ENCODE measurements at places on chromosomes 7 and 10.

- DNase-seq: peak; percentile 24
These were observed 172.3 kb upstream of the ADO start for GRCh38 chr10:62632071-62632809.

DNA sequence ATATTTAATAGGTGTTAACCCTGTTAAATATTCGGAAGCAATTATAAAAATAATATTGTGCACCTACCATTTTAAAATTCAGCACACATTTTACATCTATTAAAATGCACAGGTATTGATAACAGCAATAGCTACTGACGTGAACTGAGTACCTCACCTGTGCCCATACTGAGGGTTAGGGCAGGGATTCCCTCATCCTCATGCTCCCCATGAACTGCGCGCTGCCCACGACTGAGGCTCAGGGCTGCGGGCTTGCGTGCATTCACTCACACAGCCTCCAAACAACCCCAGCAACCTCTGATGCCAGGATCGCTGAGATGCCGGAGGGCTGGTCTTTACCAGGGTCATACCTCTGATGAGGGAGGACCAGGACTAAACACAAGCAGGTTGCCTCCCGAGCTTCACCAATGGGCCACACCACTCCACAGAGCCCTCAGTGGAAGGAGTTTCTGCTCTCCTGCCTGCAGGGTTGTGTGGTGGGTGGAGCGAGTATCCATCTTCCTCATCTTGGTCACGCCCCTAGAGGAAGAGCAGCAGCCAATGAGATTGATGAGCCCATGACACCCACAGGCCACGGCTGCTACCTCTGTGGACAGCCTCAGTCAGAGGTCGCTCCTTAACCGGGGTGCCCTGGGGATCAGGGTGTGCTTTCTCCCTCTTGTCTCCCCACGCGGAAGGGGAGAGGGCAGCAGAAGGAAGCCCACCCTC is 478.3 kb downstream of the TNS3 start:
- DNase-seq: peak; percentile 41

DNA sequence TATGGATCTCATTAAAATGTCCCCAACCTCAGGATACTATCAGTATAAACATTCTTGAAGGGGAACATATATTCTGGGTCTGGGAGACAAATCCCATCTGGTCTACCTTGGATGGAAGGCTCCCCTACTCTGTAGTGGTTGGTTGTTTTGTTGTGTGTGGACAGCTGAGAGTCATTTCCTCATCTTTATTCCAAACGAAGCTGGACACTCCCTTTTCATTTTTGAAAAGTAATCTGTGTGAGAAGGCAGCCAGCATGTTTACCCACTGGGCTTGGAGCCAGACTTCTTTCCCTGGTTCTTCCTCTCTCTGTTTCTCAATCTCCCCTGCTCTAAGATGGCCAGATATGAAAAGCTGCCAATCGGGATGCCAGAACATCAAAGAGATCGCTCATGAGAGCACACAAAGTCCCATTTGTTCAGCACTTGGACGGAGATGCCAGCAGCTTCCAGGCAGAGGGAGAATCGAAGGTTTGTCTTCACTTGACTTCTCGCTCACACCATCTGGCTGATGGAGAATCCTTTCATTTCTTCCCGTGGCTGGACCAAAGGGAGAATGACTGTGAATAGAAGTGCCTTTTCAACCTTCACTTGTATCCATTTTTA is 108.1 kb upstream of the AGR3 start:
- DNase-seq: peak; percentile 86

DNA sequence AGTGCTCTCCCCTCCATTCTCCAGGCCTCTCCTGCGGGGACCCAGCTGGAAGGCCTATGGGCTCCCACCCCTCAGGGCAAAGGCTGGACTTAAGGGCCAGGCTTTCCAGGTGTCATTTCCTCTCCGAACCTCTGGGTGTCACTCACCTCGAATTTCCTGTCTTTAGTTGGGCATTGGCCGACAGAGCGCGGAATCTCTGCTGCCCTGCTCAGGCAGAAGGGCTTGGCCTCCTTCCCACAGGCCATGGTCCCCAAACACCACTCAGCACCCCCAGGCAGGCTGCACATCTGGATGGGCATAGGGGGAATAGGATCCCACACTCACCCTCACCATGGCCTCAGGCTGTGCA is 212.9 kb downstream of the CCSER2 start:
- DNase-seq: no peak

DNA sequence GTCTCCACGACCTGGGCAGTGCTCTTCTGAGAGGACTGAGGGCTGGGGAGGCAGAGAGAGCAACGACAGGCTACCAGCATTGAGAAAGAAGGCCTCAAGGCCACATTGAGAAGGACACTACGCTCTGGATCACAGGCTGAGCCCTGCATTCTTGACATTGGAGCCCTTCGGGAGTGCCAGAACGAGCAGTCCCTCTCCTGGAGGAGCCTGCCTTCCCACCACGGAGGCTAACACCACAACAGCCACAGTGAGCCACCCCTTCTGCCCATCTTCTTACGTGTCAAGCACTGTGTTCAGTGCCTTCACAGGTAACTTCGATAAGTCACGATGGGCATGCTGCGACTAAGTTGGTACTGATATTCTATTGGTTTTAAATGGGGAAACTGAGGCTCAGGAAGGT is 267.8 kb downstream of the RPS24 start:
- DNase-seq: no peak

GRCh38 chr10:102812231-102812876 is 24.9 kb downstream of the CYP17A1 start:
- DNase-seq: no peak

DNA sequence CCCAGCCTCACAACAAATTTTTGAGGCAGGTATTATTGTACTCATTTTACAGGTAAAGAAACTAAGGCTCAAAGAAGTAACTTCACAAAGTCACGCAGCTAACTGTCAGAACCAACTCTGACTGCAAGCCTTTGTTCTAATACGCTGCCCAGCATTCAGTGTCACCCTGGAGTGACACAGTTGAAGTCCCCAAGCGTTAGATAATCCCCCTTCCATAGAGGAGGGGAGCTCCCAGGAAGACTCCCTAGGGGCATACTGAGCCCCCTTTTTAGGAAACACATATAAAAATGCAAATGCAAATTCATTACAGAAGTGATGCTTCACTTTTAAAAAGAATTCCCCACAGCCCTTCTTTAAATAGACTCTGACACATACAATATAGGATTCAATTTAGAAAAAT is 101.0 kb upstream of the MACROH2A2 start:
- no peak for DNase-seq

GRCh38 chr10:102757323-102757722 is 13.6 kb downstream of the WBP1L start:
- DNase-seq: no peak

DNA sequence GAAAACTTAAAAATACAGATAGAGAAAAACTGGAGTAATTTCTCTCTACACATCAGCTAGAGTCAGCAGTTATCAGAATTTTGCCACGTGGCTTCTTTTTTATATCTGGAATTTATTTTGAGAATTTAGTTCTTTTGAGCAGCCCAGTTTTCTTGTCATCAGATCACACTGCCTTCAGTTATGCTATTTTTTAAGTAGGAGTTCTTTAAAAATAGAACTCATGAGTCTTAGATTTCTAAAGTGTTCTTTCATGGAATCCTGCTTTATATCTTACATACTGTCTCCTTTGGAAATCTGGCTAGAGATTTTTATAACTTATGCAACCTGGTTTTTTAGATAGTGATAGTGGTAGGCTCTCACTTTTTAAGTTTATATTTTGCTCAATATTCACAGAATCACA is 24.2 kb downstream of the AGR2 start:
- DNase-seq: no peak

- DNase-seq: no peak
These were observed 68.9 kb downstream of the PFKFB3 start for GRCh38 chr10:6271663-6272062.

DNA sequence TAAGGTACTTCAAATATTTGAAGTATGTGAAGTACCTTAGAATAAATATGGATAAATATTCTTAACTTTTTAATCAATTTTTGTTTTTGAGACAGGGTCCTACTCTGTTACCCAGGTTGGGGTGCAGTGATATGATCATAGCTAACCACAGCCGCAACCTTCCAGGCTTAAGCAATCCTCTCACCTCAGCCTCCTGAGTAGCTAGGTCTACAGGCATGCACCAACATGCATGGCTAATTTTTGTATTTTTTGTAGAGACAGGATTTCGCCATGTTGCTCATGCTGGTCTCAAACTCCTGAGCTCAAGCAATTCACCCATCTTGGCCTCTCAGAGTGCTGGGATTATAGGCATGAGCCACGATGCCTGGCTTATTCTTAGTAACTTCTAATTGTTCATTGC is 119.4 kb upstream of the KAT6B start:
- no peak for DNase-seq

DNA sequence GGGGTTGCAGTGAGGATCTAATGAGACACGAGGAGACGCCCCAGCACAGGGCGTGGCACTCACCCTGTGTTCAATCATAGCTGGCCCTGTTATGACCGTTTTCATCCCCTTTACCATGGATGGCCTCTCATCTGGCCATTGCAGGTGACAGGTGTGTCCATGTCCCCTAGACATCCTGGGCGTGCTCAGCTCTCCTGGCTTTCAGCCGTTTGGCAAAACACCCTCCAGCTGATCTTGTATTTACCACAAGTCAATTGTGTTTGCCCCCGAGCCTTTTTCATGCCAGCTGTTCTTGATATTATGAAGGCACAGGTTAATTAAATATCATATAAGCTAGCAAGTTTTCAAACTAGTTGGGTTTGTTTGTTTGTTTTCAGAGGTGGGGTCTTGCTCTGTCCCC is 97.1 kb downstream of the CHST15 start:
- DNase-seq: no peak

DNA sequence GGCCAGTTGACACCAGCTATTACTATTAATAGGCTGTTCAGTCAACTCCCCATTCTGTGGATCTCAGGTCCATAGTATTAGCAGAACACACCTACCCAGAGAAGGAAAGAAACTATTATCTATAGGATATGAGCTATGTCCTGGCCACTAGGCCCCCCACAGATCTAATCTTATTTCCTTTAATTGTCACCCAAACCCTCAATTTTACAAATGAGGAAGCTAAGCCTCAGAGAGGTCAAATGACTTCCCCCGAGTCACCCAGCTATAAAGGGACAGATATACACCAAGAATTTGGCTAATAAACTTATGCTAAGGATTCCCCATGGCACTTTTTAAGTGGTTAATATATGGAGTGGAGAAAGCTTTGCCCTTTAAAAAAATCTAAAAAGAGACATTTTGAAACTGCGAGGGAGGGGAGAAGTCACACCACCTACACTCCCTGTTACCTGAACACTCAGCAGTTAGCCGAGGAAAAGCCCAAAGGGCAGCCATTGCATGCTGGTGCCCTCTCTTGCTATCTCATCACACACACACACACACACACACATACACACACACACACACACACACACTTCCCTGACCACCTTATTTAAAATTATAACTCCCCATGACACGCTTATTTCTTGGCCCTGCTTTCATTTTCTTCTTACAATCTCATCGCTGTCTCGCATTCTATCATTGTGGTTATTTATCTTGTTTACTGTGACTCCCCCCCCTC is 157.0 kb upstream of the ADO start:
- no peak for DNase-seq

GRCh38 chr7:113159746-113160339 is 41.5 kb upstream of the SMIM30 start:
- DNase-seq: no peak

- no peak for DNase-seq
These were observed 50.9 kb downstream of the DCLRE1A start for GRCh38 chr10:113802997-113803396.

GRCh38 chr7:38394660-38395059 is 121.2 kb upstream of the TARP start:
- no peak for DNase-seq
